ENCODE measurements at places on chromosomes 1 and 21.

DNA sequence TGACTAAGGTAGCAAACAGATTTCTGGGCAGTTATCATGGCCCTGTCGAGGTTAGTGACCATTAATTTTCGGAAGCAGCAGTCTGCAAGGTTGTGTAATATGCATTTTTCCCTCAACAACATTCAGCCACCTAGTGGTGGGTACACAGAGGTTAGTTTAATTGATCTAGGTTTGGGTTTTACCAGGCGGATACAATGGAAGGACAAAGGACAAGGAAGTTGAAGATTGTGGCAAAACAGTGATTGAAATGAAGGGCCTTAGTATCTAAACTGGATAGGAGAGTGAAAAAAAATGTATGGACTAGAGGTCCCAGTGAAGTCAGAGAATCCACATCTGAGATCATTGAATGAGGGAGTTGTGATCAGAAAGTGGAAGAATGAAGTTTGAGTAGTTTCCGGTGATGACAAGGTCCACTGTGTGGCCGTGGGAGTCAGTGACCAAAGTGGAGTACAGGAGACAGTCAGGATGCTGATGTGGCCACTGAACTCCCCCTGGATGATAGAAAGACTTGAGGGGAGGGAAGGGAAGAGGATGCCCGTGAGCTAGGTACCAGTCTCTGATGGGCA is 2.8 kb downstream of the ARMH1 start:
- no peak for DNase-seq

DNA sequence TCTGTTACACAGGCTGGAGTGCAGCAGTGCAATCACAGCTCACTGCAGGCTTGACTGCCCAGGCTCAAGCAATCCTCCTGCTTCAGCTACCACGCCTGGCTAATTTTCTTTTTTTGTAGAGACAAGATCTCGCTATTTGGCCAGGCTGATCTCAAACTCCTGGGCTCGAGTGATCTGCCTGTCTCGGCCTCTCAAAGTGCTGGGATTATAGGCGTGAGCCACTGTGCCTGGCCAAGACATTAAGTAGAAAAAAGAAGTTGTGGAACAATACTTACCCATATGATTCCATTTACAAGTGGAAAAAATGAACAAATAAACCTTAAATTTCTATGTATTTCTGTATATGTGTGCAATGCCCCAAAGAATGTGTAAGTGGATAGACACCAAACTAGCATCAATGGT is 30.3 kb upstream of the ID3 start:
- DNase-seq = no peak

- no peak for DNase-seq
These were observed 26.1 kb downstream of the NENF start for GRCh38 chr1:212458817-212459216.

DNA sequence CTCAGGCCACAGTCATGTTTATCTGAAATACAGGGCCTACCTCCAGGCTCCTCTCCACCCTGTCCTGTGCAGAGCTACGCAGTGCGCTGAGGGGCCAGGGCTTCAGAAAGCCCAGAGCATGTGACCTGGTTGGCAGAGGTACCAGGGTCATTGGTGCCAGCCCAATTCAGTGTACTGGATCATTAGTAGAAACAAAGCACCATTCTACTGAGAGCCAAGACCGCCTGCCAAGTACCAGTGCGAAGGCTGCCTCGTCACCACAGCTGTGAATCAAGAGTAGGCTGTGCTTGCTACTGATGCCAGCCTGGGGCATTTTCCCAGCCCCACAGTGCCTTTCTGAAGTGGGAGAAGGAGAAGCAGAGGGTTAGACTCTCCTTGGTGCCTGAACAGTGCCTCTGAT is 59.8 kb downstream of the CAPN9 start:
- no peak for DNase-seq

DNA sequence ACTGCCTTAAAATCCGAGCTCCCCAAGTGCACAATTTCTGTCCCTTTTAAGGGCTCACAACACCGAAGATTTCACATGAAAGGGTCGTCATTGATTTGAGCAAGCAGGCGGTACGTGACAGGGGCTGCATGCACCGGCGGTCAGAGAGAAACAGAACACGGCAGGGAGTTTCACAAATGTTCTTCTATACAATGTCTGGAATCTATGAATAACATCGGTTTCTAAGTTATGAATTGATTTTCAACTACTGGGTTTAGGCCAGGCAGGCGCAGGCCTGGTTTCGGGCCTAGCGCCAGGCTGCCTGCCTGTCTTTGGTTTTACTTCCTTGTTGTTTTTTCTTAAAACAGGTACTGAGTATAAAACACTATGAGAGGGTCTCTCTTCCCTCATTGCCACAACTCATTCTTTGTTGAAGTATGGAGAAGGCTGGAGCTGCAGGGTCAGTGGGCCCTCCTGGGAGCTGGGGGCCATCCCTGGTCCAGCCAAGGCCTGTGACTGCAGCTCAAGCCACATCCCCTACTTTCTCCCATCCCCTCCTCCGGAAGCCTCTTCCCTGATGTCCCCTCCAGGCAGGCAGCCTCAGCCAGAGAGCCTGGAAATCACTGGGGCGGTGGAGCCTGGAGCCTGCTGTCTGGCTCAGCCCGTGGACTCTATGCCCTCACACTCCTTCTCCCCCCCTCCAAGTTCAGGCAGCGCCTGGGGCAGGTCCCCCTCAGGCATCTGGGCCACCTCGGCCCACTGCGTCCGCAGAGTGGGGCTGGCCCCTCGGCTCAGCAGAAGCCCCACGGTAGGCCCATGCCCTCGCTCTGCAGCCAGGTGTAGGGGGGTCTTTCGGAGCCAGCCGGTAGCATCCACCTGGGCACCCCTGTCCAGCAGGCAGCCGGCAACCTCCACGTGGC is 2.4 kb downstream of the ANKRD65 start:
- no peak for DNase-seq

DNA sequence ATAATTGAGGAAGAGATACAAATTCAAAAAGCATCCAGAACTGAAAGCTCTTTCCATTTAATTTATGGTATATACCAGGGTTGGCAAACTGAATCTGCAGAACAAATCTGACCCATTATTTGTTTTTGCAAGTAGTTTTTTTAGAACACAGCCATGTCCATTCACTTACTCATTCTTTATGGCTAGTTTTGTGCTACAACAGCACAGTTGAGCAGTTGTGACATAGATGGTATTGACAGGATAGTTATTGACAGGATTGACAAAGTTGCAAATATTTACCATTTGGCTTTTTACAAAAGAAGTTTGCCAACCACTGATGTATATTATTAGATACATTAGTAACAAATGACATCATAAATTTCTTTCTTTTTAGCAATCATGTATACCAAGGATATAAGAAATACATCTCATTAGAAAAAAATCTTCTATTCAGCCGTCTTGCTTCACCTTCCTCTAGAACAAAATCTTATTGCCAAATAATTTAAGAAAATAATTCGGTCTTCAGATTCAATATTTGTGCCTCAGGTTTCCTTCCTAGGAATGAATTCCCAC is 9.4 kb downstream of the ADAMTS1 start:
- DNase-seq = no peak

GRCh38 chr1:5369223-5369622 is 623.0 kb downstream of the NPHP4 start:
- DNase-seq = no peak

- DNase-seq = no peak
These were observed 5.9 kb upstream of the WDR64 start for GRCh38 chr1:241646201-241646600.

GRCh38 chr1:208866386-208866955 is 622.3 kb upstream of the PLXNA2 start:
- no peak for DNase-seq

- no peak for DNase-seq
These were observed 173.6 kb downstream of the IER5 start for GRCh38 chr1:181262069-181262468.

GRCh38 chr1:221069986-221070385 is 190.7 kb downstream of the HLX start:
- DNase-seq = no peak

- DNase-seq = no peak
These were observed 224.8 kb upstream of the SGIP1 start for GRCh38 chr1:66309006-66309741.

- no peak for DNase-seq
These were observed 78.8 kb downstream of the TRABD2B start for GRCh38 chr1:47918257-47918867.

DNA sequence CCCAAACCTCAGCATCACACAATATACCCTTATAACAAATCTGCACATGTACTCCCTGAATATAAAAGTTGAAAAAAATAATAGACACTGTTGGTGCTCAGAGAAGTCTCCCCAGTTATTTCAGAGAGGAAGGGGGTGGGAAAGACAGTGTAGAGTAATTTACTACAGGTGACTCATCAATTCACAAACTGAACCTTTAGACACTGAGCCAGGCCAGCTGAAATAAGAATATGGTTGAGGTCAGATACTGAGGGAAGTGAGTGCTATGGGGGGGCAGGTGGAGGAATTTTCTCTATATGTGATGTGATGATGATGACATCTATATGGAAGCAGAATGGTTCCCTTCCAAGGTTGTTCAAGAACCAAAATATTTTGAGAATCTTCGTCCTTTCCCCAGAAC is 50.1 kb downstream of the MRPL39 start:
- DNase-seq = no peak

DNA sequence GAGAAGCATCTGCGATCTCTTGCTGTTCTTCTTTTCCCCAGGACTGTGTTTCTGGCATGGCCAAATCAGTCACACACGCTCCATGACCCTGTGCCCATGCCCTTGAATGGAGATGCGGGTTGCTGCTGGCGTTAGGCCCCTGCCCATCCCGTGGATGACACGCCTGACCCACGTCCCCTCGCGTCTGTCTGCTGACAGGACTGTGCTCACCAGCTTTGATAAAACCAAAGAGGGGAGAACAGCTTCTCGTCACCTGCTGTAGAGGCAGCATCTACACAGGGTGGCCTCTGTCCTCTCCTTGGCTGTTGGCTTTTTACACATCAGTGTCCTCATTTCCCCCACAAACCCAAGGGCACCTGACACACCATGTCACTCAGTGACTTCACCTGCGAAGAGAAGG is 6.9 kb downstream of the MT1HL1 start:
- no peak for DNase-seq

DNA sequence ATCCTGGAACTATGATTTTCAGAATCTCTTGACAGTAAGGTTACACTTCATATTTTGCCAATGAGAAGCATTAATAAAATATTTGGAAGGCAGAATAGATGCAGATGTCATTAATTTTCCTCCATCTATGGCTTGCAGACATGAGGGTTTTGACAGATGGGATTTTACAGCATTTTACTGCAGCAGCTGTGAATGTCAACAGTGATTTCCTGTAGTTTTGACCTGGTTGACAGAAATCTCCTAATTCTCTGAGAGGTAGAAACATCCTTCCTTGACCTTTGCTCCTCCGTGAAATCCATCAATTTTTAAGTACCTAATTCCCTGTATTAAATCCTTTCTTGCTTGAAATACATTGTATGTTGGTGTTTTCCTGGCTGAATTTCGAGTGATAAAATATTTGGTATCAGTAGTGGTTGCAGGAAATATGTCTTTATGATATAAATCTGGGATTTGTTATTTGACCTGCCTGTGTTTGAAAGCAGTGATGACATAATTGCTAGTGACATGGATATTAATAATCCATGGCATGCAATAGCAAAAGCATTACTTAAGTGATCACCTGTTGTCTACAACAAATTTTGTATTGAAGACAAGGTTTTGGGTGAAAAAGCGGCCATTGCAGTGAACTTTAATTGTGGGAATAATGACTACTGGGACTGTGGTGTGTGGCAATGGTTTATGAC is 73.9 kb downstream of the HLX start:
- no peak for DNase-seq

DNA sequence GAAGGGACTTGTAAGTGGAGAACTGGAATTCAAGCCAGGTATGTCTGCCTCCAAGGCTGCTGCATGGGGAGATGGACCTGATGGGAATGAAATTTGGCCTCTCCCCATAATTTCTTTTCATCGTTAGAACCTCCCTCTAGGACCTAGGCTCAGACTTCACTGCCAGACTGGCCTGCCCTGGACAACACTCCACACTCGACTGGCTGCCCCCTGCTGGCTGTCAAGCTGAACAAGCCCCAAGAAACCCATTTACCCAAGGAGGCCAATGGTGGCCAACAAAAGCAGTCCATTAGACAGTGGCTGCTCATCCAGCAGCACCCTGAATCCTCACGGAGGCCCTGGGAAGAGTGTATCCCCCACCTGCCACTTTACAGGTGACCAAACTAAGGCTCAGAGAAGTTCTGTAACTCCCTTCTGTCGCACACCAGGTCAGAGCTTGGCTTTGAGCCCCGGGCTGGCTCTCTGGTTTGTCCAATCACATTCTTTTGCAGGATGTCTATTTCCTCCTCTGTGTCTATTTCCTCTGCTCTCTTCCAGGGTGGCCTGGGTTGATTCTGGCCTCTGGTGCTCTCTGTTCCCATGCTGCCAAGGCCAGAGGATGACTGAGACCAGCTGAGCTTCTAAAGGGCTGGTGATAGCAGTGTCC is 3.8 kb downstream of the RNF186 start:
- DNase-seq = no peak

DNA sequence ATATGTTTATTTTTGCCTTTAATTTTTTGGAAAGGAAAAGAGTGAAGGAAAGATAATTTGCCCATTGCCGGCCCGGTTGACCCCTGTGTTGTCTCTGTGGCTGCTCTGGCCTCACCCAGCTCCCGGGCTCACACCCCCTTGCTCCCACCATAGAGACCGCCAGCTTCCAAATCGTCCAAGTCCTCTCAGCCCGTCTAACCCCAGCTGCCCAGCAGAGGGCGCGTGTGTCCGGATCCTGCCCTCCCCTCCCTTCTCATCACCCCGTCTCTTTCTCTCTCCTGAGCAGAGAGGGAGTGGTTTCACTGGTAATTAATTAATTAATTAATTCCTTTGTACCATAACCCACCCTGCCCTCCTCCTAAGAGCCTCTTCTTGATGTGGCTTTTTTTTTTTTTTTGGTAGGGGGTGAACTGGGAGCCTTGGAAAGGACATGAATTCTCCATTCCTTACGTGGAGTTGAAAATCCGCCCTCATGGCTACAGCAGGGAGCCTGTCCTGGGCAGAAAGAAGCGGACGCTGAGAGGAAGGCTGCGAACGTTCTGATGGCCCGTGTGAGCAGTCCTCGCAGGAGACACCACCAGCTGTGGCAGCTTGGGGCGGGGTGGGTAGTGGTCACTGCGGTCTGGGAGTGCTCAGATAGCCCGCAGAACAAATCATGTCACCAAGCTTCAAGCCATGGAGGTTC is 45.9 kb downstream of the KIAA0040 start:
- peak; percentile 31 for DNase-seq

DNA sequence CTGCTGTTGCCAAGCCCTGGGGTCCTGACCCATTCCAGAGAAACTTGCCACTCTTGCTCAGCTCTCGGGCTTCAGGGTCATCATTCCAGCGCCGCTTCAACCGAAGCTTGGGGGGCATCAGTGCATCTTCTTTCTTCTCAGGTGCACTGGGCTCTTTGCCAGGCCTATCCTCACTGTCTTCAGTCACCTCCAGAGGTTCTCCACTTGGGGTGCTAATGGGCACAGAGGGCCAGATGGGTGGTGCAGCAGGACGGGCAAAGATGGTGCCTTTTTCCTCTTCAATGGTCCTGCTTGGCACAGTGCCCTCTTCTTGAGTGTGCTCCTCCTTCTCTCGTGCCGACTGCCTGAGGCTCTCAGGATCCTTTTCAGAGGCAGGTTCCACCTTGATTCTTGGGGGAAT is 13.3 kb downstream of the ETV3 start:
- DNase-seq = no peak

- DNase-seq = no peak
These were observed 6.3 kb upstream of the ZBTB21 start for GRCh38 chr21:42016364-42016985.
